ENCODE measurements at places on chromosomes 12 and 14.
A peak's percentile ranks its signal among the peaks of the same experiment; 100 is the strongest.

- DNase-seq: peak; percentile 40
Measured at GRCh38 chr12:132238488-132238854, 90.9 kb downstream of the GALNT9 start.

DNA sequence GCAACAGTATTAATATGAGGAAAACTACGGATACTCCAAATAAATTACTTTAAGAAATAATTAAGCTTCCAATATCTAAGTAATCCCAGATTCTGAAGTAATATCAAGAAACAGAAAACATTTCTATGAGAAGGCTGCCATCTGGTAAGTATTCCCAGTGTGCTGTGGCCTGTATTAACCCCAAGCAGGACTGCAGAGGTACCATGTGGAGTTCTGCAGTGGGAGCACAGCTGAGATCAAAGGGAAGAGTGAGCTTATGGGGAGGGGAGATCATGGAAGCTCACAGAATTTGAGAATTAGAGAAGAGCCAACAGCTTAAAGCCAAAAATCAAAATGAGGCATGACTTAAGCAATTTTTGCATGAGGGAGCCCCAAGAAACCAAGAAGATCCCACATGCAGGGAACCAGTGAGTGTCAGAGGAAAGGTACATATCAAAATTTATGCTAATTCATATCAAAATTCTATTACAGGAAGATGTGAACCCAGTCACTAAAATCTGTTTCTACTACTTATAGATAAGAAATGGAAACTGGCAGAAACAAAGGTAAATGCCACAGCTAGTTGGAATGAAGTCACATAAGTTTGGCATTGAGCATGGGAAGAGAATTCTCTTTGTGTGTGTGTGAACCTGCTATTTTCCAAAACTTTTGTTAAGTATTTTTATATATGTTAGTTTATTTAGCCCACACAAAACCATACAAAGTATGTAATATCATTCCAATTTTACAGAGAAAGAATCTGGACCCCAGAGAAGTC, 62.6 kb upstream of the KITLG start:
- no peak for DNase-seq

- DNase-seq: no peak
Measured at GRCh38 chr12:57441846-57442427, 7.4 kb downstream of the INHBC start.

- no peak for DNase-seq
Measured at GRCh38 chr14:105497671-105498429, 6.8 kb downstream of the TEDC1 start.

DNA sequence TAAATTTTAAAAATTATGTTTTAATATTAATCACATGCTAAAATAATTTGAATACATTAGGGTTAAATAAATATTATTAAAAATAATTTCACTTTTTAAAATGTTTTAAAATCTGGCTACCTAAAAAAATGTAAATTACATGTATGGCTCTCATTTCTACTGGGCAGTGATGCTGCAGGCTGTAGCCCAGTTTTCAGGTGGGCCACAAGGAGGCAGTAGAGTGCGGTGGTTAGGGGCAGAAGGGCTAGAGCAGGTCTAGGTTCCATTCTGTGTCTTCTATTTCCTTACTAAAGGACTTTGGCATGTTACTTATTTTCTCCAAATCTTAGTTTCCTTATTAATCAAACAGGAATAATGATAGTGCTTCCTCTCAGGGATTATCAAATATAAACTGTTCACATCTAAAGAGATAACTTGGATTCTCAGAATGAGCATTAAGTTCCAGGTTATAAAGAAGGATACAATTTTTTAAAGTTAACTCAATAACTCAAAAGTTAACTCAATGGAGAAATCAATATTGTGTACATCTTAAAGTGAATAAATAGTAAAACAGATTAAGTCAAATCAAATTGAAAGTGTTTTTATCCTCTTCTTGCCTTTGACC, 54.9 kb upstream of the OVCH1 start:
- peak; percentile 33 for DNase-seq

GRCh38 chr14:67680941-67681340, 6.5 kb upstream of the VTI1B start:
- no peak for DNase-seq

GRCh38 chr14:77407158-77407557, 16.2 kb downstream of the NOXRED1 start:
- DNase-seq: no peak

- no peak for DNase-seq
Measured at GRCh38 chr14:55731881-55732498, 152.0 kb downstream of the KTN1 start.

GRCh38 chr12:123150744-123151456, at the start of gene PITPNM2:
Gene PITPNM2 (minus strand): TSS chr12:123151090. CDS start chr12:123034590, 116,500 bp downstream.
- DNase-seq: no peak

GRCh38 chr12:56163533-56164344, 5.6 kb downstream of the MYL6 start:
- no peak for DNase-seq

- no peak for DNase-seq
Measured at GRCh38 chr14:106378191-106378590, 851.8 kb downstream of the TMEM121 start.

DNA sequence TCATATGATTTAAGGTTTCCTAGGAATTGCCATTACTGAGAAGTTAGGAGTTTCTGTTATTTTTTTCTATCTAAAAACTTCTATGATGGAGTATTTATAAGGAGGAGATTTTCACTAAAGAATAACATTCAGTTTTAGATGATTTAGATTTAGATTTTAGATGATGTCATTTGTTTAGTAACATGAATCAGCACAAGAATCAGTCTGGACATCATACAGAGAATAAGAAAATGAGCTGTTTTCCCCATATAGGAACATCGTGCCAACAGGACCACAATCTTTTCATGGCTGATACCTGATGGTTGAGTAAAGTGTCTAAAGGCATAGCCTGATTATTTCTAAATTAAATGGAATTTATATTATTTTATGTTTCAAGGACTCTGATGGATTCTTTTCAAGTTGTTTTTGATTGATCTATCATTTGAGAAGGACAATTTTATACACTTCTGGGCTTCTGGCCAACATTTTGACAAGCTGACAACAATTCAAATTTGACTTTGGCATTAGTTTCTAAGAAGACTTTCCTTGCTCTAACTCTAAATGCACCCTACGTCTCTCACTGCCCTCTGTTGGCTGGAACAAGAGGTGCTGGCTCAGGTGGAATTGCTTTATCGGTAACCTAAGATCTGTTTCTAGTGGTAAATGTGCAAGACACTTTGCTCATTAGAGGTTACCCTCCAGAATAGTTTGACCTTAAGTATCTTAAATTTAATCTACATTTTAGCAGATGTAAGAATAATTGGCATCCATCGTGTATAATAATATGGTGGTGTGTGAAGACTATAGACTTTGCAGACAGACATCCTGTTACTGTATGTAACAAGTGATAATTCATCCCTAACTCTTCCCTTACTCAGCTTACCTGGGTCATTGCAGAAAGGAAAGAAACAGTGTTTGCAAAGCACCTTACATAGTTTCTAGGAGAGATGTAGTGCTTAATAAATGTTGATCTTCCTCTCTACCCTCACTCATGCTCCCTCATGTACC, 42.8 kb upstream of the CPSF6 start:
- DNase-seq: no peak

DNA sequence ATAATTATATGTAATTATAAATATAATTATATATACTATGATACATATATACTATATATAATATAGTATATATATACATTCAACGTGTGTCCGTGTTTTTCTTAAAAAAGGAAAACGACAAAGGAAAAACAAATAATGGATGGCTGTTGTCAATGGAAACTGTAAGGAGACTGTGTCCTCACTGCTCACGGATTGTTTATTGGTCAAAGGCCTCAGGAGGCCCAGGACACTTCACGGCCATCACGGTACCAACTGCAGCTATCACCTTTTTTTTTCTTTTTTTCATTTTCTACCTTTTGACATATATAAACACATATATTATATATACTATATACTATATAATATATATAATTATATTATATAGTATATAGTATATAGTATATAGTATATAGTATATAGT, 113.4 kb downstream of the SPTSSA start:
- DNase-seq: no peak

- DNase-seq: no peak
Measured at GRCh38 chr12:42741091-42741490, 151.5 kb upstream of the PRICKLE1 start.

GRCh38 chr14:99286761-99287160, 14.8 kb upstream of the BCL11B start:
- no peak for DNase-seq

DNA sequence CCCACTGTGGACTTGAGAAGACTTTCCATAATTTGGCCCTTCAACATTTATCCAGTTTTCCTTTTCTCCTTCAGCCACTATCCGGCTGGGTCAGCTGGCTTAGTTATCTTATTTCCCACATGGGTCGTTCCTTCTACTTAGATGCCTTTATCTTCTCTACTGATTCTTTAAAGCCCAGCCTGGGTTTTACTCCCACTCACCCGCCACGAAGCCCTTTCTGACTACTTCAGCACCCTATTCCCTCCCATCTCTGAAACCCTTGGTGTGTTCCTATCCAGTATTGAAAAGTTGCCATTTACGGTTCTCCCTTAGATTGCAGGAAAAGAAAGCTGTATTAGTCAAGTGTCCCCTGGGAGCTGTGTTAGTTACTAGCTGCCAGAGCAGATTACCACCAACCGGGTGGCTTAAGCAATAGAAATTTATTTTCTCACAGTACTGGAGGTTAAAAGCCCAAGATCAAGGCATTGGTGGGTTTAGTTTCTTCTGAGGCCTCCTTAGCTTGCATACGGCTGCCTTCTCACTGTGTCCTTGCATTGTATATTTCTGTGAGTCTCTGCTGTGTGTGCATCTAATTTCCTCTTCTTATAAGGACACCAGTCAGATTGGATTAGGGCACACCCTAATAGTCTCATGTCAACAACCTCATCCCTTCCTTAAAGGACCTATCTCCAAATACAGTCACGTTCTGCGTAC, 105.5 kb downstream of the GPATCH2L start:
- DNase-seq: no peak

- DNase-seq: no peak
Measured at GRCh38 chr14:30796707-30797106, 77.7 kb upstream of the COCH start.

DNA sequence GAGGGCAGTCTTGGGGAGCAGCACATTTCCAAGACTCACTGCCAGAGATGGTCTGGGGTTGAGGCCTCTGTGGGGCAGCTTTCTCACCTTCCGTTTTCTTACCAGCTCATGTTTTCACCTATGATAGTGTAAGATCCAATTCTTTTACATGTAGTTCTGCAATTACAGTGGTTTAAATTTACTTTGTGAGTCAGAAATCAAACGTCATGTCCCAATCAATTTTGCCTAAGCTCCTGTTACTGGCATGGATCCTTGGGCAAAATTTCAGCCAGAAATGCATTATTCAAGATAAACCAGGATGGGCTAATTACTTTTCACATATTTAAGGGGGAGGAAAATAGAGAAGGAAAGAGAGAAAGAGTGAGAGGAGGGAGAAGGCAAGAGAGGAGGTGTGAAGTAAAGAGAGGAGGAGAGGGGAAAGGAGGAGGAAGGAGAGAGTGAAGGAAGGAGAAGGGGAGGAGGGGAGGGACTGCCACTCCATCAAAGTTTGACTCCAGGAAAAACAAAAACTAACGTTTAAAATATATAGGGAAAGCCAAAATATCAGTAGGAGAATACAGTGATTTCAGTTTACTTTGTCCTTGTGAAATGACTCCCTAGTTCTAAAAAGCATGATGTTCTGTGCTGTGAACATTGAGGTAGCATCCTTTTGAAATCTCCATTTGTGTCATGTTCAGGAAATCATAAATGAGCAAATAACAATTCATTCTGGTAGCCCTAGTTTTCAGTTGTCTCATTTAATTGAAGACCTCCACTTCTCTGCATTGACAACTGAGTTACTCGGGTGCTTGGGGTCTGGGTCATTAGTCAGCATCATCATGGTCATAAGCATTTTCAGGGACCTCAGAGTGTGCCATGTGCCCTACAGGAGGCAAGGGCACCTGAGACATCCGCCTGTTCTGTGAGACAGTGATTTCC, 3.0 kb downstream of the BMAL2 start:
- DNase-seq: no peak

DNA sequence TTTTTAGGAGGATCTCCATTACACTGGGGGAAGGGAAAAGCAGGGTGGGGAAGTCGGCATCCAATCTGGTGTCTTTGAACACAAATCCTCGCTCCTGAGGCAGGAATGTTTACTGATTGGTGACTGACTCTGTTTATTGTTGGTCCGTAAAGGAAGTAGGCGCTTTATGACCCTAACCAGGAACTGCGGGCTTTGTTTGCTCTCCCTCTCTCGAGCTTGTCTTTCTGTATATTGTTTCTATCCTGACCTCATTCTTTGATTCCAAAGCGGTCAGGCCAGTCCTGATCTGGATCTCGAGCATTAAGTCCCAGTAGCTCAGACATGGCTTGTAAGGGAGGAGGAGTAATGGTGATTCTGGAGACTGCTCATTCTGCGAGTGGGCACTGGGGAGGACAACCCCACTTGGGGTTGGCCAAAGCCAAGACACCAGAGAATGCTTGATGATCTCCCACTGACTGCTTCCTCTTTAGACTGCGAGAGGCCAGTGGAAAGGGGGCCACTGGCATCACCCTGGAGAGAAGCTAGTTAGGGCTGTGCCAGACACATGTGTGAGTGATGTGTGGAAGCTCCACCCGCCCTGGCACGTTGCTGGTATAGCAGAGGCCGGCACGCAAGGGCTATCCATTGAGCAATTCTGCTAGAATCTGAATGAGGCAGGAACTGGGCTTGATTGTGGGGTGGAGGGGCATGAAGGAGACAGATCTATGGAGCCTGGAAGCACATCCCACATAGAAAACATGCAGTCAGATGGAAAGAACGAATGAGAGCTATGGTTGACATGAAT, 194.6 kb downstream of the PAX9 start:
- DNase-seq: no peak

DNA sequence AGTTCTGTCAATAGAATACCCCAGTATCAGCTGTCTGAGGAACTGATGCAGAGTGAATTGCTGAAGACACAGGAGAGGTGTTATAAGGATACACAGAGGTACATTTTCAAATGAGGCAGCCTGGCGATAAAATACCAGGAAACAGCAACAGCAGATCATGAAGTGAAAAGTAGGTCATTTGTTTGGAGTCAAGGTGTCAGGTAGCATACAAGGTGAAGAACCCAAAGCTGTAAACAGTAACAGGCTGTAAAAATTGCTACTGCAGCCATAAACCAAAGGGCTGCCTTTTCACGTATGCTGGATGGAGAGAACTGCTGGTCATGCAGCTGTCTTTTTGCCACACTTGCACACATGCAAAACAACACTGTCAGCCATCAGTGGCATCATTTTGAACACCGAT, 9.3 kb upstream of the TWF1 start:
- no peak for DNase-seq

DNA sequence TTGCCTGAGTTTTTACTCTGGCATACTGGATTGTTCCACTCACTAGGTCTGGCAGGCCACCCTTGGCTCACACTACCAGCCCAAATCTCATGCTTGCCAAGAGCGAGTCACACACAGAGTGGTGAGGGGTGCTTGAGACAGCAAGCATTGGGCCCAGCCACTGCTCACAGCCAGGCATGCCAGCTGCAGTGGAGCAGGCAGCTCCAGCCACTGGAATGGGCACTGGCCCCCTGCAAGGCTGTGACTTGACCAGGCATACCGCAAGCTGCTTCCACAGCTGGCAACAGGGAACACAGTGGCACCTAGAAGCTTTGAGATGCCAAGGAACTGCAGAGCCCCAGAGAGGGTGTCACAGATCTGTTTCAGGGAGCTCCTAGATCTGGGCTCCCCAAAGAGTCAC, 488.5 kb downstream of the LRFN5 start:
- no peak for DNase-seq

- no peak for DNase-seq
Measured at GRCh38 chr12:67676624-67677023, 28.1 kb downstream of the DYRK2 start.

- DNase-seq: no peak
Measured at GRCh38 chr12:121352682-121353018, 439 bp upstream of the ANAPC5 start.
